ENCODE measurements at places on chromosomes 12 and 14. TPM values are rescaled to one million over a fixed set of nuclear protein-coding genes. Genes with fewer than 3 reads are reported as not detected.
A peak's percentile ranks its signal among the peaks of the same experiment; 100 is the strongest.

Gene DCAF5
- 30.8 TPM for total RNA-seq

DNA sequence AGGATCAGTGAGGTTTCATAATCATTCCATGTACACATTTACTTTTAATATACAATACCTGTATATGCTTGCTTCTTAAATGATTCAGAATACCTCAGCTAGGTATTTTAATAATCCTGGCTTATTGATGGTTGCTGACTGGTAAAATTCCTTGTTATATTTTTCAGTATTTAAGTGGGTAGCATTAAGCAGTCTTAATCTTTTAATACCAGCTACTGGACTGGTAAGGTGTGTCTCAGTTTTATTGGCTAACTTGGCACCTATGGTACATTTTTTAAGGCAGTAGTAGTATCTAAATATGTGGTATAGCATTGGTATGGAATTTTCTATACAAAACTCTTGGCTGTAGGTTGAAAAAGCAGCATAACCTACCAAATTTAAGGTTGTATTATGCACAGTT, 96.6 kb downstream of the RAD52 start:
- DNase-seq: no peak

DNA sequence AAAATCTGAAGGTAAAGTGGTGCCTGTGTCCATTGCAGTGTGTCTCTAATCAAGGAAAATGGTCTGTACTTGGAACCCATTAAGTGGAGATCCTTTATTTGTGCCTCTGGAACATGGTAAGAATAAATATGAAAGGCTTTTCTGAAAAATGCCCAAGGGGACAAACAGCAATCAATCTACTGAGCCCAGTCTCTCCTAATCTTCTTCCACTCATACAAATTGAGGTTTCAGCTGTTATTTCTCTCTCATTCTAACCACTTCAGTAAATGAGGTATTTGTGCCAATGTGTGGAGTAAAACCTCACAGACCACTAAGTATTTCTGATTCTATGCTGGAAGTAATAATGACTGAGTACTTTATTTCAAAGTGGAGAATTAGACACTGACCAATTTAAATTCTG, 82.3 kb upstream of the ST8SIA1 start:
- DNase-seq: no peak

Gene ZNF26
- total RNA-seq: 12.6 TPM

DNA sequence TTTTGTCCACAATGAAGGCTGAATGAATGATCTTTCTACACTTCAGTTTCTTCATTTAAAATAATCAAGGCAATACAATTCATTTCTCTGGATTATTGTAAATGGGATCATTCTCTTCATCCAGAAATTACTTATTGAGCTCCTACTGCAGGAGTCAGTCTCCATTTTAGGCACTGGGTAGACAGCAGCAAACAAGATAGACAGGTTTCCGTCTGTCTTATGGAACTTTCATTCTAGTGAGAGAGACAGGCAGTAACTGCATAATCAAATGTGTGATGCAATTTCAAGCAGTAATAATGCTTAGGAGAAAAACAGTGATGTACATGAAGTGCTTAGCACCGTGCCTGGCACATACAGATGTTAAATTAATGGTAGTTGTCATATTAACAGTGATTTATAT, 118.9 kb downstream of the SUDS3 start:
- no peak for DNase-seq

Gene NUBPL
- total RNA-seq: 21.9 TPM

Gene CCDC197
- not detected for total RNA-seq

- DNase-seq: no peak
These were observed 7.8 kb downstream of the RNF41 start for GRCh38 chr12:56213878-56214277.

Gene NOP9
- total RNA-seq: 23.2 TPM

GRCh38 chr12:31478898-31479297, 112.0 kb downstream of the DENND5B start:
- no peak for DNase-seq

- DNase-seq: no peak
These were observed 20.4 kb downstream of the CCDC88C start for GRCh38 chr14:91396959-91397815.

DNA sequence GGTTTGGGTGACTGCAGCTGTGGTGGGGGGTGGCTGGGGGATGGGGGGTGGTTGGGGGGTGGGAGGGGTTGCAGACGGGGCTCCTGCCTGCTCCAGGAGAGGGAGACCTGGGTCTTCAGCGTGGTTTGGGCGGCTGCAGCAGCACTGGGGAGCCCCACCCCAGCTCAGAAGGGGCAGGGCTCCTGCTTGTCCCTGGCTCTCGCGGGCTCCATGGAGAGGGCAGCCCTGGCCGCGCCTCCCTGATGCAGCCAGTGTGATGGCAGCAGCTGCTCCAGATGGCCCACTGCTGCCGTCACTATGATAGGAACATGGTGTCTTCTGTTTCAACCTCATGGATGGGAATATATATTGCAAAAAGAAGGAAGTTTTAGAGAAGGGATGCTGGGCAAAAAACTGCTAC, 22.9 kb downstream of the TRHDE start:
- DNase-seq: no peak

Gene NTF3
- 3.3 TPM for total RNA-seq

DNA sequence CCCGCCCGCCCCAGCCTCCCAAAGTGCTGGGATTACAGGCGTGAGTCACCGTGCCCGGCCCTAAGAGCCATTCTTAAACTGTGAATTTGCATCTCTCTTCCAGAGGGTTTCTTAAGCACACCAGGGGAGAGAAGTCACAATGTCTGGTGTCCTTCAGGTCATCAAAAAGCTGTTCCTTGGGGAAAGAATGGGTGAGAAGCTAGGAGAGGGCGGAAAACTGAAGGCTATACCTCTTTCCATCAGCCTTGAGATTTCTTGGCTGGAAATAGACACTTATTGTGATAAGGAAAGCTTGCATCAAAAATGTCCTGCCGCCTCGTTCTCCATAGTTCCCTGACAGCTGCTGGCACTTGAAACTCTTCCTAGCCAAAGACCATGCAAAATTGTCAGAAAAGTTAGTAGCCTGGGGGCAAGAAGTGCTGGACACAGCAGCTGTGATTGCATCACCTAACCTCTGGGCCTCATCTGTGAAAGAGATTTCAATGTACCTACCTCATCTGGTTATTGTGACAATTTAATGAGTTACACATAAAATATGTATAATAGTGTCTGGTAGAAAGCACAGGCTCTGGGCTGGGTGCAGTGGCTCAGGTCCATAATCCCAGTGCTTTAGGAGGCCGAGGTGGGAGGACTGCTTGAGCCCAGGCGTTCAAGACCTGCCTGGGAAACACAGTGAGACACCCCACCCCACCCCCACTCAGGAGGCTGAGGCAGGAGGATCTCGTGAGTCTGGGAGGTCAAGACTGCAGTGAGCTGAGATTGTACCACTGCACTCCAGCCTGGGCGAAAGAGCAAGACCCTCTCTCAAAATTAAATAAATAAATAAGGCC, 9.7 kb upstream of the UBC start:
- DNase-seq: peak; percentile 75

DNA sequence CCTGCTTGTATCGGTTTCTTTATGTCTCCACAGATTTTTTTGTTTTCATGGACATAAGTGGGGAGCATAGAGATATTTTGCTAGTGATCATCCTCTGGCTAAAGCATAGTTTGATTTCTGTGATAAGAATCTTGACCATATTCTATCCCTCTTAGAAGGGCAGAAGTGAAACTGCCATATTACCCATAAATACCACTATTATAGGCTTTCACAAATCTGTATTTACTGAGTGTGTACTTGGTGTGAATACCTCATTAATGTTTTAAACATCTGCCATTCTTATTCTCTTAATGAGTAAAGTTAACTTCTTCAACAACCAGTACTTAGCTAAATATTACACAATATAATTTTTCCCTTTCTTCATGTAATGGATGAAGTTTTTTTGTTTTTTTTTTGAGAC, 16.1 kb downstream of the WNK1 start:
- no peak for DNase-seq

Gene SELPLG
- total RNA-seq: 2.3 TPM

GRCh38 chr12:94258593-94258992, 110.2 kb downstream of the PLXNC1 start:
- no peak for DNase-seq

Gene CLEC2A
- not detected for total RNA-seq

DNA sequence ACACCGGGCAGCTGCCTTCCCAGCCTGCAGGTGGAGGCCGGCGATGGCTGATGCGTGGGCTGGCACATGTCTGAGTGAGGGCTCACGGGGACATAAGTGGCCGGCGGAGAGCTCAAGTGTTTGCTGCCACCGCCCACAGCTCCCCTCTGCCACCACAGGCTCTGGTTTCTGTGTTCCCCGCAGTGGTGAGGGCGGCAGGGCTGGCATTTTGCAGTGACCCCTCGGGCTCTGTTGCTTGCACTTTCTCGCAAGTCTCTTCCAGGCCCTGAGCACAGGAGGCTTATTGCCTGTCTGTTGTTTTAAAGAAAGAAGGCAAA, 271.0 kb upstream of the RTL1 start:
- peak; percentile 1 for DNase-seq

DNA sequence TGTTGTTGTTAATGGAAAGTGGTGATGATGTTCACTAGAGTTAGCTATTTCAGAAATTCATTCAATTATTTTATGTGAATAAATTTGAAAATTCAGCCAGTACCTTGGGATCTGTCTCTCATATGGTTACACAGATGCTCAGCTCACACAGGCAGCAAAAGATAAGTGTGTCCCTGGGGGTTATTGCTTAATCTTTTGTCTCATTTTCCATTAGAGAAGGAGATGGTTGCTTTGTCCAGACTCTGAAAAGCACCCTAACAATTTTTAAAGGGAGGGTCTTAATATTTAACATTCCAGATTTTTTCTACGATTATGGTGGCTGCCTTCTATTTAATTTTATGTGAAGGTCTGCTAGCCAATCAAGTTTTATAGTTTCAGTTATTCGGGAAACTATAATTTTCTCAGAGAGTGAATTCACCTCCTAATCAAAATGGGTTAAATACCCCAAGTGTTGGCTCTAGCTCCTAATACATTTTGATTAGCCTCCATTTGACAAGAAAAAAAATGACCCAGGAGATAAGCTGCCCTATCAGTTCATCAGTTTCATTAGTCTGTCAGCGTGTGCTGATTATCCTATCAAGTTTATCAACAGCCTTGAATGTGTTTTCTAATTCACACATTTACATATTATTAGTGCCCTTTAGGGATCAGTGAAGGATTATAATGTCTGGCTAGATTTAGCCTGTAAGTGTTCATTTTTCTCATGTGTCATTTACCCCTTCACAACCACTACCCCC, 282.1 kb downstream of the TMTC2 start:
- DNase-seq: no peak

Measured in renal cortical epithelial cell (primary cell).